ENCODE measurements at places on chromosomes 13 and 19.

- DNase-seq: no peak
These were observed 112.0 kb downstream of the TBC1D4 start for GRCh38 chr13:75369981-75370380.

DNA sequence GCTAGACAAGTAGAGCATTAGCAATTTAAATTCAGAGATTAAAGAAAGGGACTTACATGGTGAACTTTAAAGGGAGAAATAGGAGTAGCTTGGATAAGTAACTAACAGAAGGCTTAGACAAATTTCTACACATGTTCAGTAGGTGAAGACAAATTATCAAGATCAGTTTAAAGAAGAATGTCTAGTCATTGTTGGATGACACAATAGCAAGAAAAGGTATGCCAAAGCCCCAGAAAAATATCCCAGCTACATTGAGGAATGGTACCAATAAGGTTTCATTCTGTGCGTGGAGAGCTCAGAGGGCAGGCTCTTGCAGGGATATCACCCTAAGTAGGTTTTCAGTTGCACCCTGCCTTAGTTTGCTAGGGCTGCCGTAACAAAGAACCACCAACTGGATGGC lies 3.5 kb upstream of the STK24 start:
- no peak for DNase-seq

DNA sequence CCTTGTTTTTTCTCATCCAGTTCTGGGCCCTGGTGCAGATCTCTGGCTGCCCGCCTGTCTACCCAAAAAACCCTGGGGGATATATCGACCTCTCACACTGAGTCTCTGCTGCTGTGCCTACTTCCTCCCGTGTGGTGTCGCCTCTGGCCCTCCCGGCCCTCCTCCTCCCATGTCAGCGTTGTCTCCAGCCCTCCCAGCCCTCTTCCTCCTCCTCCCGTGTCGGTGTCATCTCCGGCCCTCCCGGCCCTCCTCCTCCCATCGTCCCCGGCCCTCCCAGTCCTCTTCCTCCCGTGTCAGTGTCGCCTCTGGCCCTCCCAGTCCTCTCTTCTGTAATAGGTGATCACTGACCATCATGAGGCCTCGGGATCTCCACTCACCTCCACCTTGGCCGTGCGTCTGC lies 81.8 kb downstream of the GPR12 start:
- no peak for DNase-seq

GRCh38 chr13:47481536-47481935 lies 519.5 kb downstream of the SUCLA2 start:
- no peak for DNase-seq

- DNase-seq: no peak
These were observed 7.6 kb upstream of the ZNF566 start for GRCh38 chr19:36497001-36497400.

DNA sequence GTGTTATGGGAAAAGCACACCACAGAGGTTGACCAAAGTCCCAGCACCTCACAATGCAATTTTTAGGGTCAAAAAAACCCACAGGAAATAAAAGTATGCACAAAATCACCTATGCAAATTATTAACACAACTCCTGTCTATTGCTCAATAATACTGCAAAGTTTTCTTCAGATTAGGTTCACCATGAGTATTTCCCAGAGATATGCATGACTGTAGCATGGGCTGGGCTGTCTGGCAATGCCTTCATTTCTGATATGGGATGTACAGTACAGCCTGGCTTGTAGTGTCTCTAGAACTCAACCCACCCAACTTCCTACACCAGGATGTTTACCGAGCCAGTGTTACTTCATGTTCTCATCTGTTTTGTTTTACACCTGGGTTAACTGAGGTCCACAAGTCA lies 698.7 kb upstream of the ARGLU1 start:
- no peak for DNase-seq

DNA sequence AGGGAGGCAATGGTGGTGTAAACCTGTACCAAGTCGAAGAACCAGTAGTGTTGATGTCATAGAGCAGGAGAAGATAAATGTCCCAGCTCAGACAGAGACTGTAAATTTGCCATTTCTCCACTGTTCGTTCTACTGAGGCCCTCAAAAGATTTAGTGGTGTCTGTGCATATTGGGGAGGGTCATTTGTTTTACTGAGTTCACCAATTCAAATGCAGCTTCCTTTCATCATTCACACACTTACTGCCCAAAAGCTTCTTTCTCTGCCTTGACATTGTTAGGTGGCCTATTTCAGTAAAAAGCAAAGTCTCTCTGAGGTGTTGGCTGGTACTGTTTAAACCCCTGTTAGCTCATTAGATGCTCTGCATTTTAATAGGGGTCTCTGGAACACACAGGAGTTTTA lies 86.2 kb upstream of the EDNRB start:
- no peak for DNase-seq

DNA sequence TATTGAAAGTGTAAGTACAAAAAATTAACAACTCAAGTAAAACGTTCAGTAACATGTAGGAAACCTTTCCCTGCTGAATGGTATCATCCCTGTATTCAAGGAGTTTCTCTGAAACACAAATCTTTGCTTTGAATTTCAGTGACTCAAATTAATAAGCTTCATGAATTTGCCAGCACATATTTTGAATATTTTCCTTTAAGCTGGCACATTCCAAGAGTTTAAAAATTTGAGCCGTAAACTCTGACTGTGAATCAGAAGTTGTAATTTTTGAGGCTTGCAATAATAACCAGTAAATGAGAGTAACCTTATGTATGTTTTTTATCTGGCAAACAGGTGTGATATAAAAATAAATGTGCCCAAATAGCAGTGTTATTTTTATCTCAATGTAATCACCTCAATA lies 1722.6 kb upstream of the PRR20A start:
- DNase-seq: no peak

DNA sequence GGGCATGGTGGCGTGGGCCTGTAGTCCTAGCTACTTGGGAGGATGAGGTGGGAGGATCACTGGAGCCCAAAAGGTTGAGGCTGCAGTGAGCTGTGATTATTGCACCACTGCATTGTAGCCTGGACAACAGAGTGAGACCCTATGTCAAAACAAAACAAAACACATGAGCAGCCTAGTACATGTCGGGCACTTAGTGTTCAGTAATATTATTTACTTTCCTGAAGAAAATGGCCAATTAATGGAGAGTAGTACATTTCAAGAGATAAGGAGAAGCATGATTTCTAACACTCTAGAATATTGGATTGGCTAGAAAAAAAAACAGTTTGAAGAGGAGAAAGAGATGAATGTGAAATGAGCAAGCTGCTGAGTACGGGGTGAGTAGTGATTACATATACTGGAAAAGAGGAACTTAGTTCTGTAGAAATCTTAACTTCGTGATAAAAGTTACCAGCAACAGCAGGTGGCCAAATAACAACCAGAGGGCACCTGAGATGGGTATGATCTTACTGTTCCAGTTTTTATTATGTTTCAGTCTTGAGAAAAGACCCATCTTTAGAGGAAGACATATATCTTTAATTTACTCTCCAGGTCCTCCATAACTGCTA lies 36.2 kb downstream of the SPATA13 start:
- no peak for DNase-seq

Data from stromal cell of bone marrow (primary cell).